SK-N-MC (cell line): ENCODE measurements at places on chromosomes 16 and 17.

DNA sequence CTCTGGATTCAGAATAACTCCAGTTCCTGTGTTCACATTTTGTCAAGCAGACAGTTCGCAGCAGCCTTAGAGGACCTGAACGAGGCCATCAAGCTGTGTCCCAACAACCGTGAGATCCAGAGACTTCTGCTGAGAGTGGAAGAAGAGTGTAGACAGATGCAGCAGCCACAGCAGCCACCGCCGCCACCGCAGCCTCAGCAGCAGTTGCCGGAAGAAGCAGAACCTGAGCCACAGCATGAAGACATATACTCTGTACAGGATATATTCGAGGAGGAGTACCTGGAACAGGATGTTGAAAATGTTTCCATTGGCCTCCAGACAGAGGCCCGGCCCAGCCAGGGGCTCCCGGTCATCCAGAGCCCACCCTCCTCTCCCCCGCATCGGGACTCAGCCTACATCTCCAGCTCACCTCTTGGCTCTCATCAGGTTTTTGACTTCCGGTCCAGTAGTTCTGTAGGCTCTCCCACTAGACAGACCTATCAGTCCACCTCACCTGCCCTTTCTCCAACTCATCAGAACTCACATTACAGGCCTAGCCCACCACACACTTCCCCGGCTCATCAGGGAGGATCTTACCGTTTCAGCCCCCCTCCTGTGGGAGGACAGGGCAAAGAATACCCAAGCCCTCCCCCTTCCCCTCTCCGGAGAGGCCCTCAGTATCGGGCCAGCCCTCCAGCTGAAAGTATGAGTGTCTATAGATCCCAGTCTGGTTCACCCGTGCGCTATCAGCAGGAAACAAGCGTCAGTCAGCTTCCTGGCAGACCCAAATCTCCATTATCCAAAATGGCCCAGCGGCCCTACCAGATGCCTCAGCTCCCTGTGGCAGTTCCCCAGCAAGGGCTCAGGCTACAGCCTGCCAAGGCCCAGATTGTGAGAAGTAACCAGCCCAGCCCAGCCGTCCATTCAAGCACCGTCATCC is 25.9 kb downstream of the CYB561 start:
- DNase-seq, result no peak

DNA sequence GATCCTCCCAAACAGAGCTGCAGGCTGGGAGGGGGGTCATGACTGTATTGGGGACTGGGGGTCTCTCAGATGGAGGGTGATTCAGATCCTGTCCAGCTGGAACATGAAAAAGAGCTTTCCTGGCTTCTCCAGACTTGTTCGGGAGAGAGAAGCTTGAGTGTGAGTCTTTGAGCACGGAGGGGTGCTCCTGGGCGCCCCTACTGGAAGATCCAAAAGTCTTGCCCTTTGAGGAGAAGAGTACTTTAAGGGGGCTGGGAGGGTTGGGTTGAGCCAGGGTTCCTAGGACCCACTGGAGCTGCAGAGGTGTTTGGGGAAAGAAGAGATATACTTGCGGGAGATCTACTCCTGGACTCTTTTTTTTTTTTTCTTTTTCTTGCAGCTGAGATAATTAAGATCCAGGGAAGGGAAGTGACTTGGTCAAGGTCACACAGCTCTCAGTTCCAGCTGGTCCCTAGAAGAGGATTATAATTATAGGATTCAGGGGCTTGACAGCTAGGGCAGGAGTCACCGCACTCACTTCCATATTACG is 8.4 kb downstream of the RARA start:
- DNase-seq, result no peak

- no peak for DNase-seq
Observed at GRCh38 chr17:6269478-6269877, 165.4 kb downstream of the AIPL1 start.

GRCh38 chr17:68248199-68248825 is 469 bp downstream of the AMZ2 start:
- DNase-seq, result no peak

DNA sequence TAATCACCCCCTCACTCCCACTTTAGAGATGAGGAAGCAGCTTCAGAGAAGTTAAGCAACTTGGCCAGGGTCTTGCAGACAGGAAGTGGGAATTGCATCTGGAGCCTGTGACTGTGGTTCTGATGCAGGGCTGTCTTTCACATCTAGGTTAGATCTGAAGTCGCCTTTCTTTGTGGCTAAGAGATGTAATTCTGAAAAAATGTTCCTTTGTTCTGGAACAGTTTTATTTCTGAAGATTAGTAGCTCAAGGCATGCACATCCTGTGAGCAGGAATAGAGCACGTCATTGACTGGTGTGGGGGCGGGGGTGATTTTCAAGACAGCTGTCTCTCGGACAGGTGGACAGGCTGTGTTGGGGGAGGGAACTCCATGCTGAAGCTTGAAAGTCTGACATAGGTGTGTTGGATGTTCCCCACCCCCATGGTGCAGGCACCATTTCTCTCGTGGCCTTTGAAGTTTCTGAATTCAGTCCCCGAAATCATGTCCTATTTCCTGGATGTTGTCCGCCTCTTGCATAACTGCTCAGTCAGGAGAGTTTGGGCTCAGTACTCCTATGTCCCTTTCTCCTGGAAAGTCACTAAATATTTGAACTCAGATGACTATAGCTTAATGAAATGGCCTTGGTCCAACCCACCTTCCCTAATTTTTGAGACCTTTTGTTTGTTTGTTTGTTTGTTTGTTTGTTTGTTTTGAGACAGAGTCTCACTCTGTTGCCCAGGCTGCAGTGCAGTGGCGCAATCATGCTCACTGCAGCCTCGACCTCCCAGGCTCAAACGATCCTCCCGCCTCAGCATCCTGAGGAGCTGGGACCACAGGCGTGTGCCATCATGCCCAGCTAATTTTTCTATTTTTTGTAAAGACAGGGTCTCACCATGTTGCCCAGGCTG is 21.0 kb upstream of the HERPUD1 start:
- DNase-seq, result no peak

DNA sequence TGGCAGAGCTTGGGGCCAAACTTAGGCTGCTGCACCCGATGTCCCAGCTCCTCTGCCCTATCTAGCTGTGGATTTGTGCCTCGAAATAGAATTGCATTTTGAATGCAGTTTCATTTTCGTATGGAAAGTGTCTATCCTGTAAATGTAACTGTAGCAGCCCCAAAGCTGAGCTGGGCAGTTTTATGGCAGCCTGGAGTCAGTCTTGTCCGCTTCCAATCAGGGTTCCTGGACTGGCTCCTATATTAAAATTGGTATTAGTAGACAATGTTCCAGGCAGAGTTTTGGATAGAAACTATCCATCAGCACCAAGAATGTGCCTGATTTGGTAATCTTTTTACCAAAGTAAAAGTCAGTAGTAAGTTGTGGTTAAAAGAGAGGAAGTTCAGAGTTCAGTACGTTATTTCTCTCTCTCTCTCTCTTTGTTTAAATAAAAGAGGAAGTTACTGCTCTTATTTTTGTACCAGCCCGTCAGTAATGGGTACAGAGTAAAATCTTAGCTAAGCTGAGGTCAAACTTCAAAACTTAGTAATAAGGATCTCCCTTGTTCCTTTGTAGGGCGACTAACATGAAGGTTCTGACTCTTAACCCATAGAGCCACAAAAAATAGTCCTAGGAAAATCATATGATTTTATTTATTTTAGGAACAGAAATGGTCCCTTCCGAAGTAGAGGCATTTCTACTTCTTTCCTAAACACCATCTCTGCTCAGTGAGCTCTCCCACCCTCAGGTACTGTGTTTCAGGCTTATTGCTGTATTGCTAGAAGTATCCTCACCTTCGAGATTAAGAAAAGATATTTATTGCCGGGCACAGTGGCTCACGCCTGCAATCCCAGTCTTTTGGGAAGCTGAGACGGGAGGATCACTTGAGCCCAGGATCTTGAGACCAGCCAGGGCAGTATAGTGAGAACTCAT is 28.0 kb downstream of the PRKCB start:
- DNase-seq, result no peak

- no peak for DNase-seq
Observed at GRCh38 chr17:66627985-66628384, 206.9 kb upstream of the CACNG5 start.

GRCh38 chr16:77227745-77228144 is 28.5 kb downstream of the SYCE1L start:
- DNase-seq, result no peak

DNA sequence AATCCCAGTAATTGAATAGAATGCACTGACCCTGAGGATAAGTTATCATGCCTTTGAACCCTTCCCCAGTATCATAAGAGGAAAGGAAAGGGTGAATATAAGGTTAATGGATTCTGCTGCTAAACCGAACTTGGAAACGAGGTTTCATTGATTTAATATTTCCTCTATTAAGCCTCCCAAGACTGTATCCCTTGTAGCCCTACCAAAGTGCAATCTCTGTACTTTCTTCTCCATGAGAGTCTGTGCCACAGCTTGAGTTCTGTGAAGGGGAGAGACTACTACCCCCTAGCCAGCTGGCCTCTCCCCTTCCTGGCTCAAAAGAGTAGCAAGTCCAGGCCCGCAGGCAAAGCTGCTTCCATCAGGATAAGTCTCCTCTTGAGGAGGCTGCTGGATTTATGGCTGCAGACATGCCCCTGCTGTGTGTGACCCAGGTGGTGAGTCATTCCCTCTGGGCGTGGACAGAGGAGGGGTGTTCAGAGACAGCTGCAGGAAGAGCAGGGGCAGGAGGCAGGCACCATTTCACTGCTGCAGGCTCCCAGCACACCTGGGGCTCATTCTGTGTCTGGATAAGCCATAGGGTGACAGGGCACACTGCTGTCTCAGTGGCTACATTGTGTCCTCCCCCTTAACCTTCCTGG is 58.4 kb downstream of the TOM1L2 start:
- no peak for DNase-seq

- no peak for DNase-seq
Observed at GRCh38 chr16:50974438-50975036, 176.5 kb downstream of the SALL1 start.

- no peak for DNase-seq
Observed at GRCh38 chr17:82280537-82280936, 7.0 kb upstream of the CSNK1D start.

DNA sequence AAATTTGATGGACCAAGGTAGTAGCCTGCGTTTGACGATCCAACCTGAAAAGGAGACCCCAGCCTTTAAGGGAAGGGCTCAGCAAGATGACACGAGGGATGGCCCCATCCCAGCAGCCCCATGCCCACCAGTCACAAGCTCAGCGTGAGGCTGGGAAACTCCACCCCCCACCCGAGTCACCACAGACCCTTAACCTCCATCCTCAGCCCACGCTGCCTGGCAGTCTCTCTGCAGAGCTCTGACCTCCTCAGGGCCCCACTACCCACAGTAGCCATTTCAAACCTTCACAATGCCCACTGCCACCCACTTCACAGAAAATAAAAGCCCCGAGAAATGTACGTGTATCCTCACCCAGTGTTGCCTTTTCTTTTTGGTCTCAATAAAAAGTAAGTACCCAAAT is 18.7 kb downstream of the USP36 start:
- no peak for DNase-seq

GRCh38 chr17:41512546-41513167 is 6.0 kb downstream of the KRT15 start:
- no peak for DNase-seq

DNA sequence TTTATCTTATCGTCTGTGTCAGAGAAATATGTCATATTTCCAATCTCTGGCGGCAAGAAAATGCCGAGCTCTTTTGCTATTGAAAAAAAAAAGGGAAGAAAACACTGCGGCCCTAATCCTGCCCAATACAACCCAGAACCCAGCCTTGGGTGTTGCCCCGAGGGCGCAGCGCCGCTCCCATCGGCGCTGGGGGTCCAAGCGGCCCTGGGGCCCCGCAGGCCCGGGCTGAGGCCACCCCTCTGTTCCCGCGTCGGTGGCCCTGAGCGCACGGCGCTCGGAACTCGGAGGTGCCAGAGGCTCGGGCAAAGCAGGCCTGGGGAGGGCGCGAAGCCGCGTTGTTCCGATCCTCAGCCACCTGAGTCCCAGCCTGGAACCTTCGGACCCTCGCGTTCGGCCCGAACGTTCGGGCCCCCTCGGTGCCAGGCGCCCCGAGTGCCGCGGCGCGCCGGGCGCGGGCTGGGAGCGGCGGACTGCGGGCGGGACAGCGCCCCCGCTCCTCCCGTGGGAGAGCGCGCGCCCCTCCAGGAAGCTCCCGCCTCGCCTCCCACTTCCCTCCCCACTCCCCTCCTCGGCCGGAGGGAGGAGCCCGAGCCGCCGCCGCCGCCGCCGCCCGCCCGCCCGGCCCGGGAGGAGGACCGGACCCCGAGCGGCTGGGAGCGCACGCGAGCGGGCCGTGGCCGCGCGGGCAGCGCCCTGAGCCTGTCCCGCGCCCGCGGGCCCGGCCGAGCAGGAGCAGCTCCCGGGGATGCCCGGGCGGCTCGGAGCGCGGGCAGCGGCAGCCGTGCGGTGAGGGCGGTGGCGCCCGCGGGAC is at the start of gene CPNE2:
TSS of gene CPNE2 (plus strand) at position 609 of the 811 bp plus-strand sequence. CDS start 18,160 bp downstream, outside the sequence.
- DNase-seq, result no peak

DNA sequence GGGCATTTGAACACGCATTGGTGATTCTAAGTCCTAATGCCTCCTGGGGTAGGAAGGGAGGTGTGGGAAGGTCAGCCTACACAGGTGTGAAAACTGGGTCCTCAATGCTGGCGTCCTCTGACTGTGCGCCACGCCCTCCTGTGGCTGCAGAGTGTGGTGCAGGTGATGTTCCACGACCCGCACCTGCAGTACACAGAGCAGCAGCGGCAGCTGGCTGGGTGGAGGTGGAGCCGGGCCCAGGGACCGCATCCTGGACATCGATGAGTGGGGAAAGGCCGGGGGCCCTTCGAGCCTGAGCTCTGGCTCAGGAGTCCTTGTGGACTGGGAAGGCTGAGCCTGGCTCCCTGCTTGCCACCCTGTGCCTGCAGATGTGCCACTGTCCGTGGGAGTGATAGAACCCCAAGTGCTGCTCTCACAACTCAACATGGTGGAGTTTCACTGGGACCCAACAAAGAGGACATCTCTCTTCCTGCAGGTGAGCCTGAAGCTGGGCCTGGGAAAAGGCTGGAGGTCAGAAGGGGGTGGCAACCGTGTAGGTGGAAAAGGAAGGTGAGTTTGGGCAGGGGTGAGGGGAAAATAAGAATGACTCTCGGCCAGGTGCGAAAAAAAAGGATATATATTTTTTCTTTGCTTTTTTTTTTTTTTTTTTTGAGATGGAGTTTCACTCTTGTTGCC is 14.0 kb upstream of the STAC2 start:
- no peak for DNase-seq

DNA sequence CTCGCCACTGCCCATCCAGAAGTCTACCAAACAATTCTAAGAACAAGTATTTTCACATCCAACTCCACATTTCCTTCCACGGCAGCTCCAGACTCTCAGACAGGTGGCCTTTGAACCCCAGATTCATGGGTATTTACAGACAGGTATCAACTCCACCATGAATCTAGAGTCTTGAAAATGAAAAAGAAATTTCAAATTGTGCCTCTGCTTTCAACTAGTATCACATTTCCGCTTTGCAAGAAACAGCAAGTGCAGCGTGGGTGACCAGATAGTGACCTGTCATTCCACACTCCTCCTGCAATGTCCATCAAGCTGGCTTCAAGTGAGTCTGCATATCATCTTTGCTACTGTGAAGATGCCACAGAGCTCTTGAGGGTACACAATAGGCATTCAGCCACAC is 232.4 kb upstream of the RPL38 start:
- DNase-seq, result no peak

- DNase-seq, result no peak
Observed at GRCh38 chr16:75495076-75495674, at the start of gene CHST6. CHST6 (minus strand) TSS chr16:75495441; CDS start chr16:75479828, 15,613 bp downstream.

GRCh38 chr17:44024271-44024663 is 9.5 kb upstream of the TMEM101 start:
- no peak for DNase-seq

- no peak for DNase-seq
Observed at GRCh38 chr17:897970-898619, 81.5 kb downstream of the NXN start.

- no peak for DNase-seq
Observed at GRCh38 chr17:77312786-77313599, 172.2 kb downstream of the SEC14L1 start.
